ENCODE measurements at places on chromosomes 1 and 21.

GRCh38 chr1:14897080-14897449, 256.5 kb upstream of the TMEM51 start:
- DNase-seq, result no peak

GRCh38 chr1:55310505-55310971, 95.4 kb upstream of the USP24 start:
- DNase-seq, result peak; percentile 99

DNA sequence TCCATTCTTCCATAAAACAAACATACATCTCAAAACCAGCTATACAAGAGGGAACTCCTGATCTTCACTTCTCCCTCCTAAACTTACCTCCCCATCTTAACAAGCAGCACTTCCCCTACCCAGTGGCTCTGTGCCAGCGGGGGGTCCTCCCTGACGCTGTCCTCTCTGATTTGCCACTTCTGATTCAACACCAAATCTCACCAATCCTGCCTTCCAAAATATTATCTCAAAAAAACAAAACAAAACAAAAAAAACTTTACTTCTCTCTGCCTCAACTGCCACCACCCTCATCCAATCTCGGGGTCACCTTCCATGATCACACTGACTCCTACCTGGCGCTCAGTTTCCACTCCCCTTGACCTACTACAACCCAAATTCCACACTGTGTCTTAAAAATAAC, 72.8 kb downstream of the SLC45A1 start:
- DNase-seq, result no peak

DNA sequence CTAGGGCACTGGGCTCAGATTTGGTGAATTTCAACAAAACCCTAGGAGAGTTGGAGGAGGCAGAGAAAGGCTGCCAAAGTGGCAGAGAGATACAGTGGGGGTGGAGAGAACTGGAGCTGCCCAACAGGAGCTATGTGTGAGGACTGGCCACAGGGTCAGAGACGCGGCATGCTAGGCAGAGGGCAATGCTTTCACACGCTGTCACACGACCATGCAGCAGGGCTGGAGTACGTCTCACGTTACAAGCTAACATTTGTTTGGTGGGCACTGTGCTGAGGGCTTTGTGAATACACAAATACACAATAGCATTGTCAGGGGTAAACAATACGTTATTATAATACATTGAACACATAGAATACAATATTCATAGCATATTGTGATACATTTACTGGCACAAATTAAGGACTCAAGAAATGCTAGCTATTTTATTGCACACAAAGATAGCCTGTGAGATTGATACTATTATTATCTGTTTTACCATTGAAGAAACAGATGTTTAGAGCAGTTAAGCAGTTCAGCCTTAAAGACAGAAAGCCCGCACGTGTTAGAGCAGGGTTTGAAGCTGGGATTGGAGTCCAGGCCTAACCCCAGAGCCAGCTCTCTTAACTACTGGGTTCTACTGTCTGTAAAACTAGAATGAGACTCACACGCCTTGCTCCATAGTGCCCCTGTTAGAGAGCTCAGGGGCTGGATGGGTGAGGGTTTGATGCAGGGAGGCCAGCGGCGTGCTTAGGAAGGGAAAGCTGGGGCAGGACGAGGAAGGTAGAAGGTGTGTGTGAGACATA, 4.5 kb downstream of the RAB7B start:
- DNase-seq, result no peak

DNA sequence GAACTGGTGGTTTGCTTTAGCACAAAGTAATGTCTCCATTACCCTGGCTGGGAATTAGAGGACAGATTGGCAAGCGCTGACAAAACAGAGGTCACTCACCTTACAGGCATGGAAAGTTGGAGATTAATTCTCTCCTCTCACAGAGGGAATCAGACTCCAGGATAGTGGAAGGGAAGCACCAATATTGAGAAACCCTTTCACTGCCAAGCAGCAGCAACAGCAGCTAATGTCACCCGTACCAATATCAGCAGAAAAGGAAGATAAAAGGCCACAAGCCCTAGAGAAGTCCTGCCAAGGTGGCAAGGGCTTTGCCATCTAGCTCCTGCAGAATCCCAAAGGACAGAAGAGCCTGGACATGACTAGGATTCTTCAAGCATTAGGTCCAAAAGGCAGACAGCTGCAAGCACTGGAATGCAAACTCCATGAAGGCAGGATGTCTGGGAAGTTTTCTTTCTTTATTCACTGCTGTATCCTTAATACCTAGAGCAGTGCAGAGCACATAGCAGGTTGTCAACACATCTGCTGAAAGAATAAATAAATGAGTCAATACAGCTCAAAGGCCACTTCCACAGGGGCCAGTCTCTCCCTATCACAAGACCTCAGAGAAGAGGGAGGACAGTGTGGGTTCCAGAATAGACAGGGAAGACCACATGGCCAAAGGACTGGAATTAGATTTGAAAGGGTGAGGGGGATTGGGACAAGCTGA, 57.2 kb downstream of the ERI3 start:
- no peak for DNase-seq

DNA sequence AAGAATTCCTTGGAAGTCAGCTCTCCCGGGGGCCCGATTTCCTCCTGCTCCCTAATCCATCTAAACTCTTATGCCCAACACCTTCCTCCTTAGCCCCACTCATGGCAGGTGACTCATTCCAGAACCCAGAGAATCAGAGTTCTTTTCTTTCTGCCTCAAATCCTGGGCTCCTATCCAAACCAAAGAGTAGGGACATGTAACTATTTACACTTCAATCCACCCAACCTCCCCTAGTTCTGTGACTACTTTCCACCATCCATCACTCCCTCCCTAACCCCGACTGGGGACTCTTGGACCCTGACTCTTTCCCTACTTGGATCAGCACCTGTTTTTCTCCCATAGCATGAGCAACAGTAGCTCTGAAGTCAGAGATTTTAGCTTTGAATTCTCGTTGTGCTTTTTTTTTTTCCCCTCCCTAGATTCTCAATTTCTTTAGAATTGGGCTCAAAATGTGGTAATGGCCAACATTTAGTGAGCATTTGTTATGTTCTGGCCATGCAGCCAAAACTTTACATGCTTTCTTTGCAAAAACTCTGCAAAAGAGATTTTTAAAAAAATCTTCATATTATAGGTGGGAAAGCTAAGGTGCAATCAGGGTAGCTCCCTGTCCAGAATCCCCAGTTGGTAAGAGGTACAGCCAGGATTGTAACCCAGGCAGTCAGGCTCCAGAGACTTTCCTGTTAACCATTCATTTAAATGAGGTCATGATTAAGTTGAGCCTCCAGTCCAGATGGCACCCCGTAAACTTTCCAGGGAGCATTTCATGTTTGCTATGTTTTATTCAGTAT, 7.5 kb upstream of the CYP4A11 start:
- no peak for DNase-seq

DNA sequence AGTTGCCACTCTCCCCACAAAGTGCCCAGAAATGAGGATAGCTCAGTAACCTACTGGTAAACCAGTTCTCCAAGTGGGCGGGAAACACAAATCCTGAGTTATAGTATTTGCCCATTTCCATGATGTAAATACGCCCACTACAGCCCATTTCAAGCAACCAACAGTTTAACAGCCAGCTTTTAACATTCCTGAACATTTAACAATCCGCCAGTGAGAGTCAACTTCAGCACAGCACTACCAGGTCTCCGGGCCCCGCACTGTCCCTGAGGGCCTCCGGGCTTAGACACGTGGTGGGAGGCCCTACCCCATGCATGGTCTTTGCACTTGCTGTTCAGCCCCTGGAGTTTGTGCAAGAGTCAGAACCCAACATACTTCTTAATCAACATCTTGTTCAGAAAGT, 132.0 kb upstream of the CTTNBP2NL start:
- DNase-seq, result no peak

All from astrocyte (in vitro differentiated cells and primary cell).